Aorta (tissue), 5 donors: ENCODE measurements at places on chromosomes 3 and 15.

DNA sequence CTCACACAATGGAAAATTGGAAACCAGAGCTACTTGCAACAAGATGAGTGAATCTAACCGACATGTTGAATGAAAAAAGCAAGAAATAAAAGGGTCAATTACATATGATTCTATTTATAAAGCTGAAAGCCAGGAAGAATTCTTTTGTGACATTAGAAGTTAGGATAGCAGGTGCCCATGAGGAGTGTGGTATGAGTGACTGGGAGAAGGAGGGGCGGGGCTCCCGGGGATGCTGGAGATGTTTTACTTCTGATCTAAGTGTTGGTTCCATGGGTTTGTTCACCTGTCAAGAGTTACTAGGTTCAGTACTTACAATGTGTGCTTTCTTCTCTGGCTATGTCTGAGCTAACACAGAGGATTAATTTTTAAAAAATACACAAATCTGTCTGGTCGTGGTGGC lies 60.8 kb downstream of the NSMCE3 start:
- no peak for DNase-seq
- H3K36me3 ChIP-seq, result no peaks in the 10 kb centered on the region
- no peaks in the 10 kb centered on the region for H3K4me1 ChIP-seq
- no peaks in the 10 kb centered on the region for H3K27me3 ChIP-seq
- no peak overlapping the region for H3K27ac ChIP-seq

DNA sequence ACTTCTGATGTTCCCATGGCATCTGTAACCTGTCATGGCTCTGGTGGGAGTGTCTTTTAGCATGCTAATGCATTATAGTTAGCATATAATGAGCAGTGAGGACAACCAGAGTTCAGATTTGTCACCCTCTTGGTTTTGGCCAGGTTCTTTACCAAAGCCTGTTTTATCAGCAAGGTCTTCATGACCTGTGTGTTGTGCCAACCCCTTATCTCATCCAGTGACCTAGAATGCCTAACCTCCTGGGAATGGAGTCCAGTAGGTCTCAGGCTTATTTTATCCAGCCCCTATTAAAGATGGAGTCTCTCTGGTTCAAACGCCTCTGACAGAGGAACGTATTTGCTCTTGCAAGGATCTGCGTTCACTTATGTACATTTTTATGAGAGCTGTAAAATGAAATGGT lies 60.3 kb upstream of the UTS2B start:
- no peaks in the 10 kb centered on the region for H3K27me3 ChIP-seq
- H3K36me3 ChIP-seq, result no peaks in the 10 kb centered on the region
- no peak for DNase-seq
- H3K4me1 ChIP-seq, result no peaks in the 10 kb centered on the region
- no peak overlapping the region for H3K27ac ChIP-seq

GRCh38 chr15:32671339-32672325 lies 30.1 kb downstream of the SCG5 start:
- no peaks in the 10 kb centered on the region for H3K27me3 ChIP-seq
- no peaks in the 10 kb centered on the region for H3K4me1 ChIP-seq
- H3K27ac ChIP-seq, result no peak overlapping the region
- DNase-seq, result no peak
- no peak overlapping the region for H3K4me3 ChIP-seq
- H3K36me3 ChIP-seq, result no peaks in the 10 kb centered on the region

GRCh38 chr15:55170361-55170760 lies 26.4 kb downstream of the RSL24D1 start:
- H3K27me3 ChIP-seq, result no peaks in the 10 kb centered on the region
- H3K36me3 ChIP-seq, result no peaks in the 10 kb centered on the region
- no peaks in the 10 kb centered on the region for H3K4me1 ChIP-seq
- H3K27ac ChIP-seq, result no peak overlapping the region
- H3K4me3 ChIP-seq, result no peak overlapping the region
- no peak for DNase-seq
